ENCODE measurements at places on chromosomes 12 and 14.

GRCh38 chr14:70671652-70672644, 30.2 kb downstream of the TTC9 start:
- no peak for DNase-seq

GRCh38 chr12:104155711-104156555, 17.9 kb upstream of the NFYB start:
- no peak for DNase-seq

DNA sequence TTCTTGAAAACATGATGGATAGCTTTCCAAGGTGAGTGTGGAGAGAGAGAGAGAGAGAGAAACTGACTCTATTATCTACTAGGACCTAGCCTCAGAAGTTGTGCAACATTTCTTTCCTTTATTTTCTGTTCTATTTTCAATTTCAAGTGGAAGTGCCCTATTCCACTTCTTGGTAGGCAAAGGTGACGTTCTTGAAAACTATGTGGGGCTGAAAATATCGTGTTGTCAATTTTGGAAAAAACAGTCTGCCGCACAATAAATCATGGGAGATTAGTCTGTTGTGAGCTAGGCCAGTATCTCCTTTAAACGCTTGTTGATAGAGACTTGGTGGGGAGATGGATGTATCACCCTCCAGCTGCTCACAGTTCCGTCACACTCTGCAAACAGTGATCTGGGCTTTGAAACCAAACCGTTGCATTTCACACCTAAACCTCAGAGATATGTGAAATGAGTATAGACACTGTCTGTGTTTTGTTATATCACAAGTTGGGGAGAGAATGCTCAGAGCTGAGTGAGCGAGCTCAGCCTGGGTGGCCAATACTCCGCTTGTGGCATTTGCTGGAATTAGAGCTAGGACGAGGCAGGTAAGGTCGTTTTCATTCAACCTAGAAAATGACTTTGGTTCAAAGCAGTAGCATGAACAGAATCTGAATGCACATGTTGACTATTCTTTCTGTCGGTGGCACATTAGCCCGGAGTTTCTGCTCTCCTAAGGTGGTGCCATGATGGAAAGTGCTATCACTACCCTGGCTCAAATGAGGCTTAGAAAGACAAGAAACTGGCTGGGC, 75.1 kb upstream of the ST8SIA1 start:
- DNase-seq: no peak

GRCh38 chr12:76109879-76110278, 25.4 kb upstream of the NAP1L1 start:
- no peak for DNase-seq

- DNase-seq: no peak
These were observed 9.0 kb downstream of the MVK start for GRCh38 chr12:109582636-109583035.

DNA sequence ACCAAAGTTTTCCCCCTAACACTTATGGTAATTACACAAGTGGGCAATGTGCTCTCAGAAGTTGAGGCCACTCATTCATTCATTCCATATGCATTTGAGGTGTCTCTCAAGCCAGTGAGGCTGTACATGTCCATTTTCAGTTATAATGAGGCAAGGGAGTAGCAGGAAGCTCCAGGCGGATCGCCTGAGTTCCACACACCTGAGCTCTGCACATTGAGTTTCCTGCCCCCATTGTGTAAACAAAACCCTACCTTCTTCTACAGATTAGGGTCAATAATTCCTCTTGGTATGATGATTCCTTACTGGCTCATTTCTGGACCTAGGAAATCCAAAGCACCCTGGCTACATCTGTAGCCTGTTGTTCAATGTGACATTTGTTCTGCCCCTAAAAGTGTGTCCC, 555.3 kb downstream of the MED13L start:
- DNase-seq: no peak

GRCh38 chr14:67461341-67461985, 27.1 kb downstream of the TMEM229B start:
- no peak for DNase-seq

DNA sequence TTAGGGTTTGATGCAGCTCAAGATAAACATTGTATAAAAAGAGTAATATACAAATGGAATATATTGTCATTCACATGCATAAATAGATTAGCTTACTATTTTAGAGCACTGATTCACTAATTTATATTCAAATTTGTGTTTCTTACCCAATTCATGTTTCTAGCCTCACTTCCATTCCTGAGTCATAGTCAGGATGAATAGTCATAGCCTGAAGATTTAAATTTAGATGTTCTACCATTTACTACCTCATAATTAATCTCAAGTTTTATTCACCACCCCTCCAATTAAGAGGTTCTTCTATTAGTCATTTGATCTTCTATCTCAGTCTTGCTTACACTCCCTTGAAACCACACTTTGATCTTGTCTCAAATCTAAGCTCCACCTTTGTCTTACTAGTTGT, 38.7 kb downstream of the ANO4 start:
- DNase-seq: no peak

- DNase-seq: no peak
These were observed 422.4 kb upstream of the OR4E1 start for GRCh38 chr14:22095860-22096513.

DNA sequence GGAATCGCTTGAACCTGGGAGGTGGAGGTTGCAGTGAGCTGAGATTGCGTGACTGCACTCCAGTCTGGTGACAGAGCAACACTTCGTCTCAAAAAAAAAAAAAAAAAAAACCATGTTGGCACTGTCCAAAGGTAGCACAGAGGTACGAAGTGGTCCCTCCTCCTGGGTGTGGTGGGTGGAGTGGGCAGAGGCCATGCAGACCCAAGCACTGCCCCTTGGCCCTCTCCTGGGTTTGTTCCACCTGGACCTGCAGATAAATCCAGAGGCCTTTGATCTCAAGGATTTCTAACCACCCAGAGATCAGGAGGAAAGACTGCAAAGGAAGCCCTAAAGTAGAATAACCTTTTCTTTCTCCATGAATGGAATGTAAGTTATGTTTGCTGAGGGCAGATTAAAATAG, 8.7 kb upstream of the GALNT6 start:
- no peak for DNase-seq

DNA sequence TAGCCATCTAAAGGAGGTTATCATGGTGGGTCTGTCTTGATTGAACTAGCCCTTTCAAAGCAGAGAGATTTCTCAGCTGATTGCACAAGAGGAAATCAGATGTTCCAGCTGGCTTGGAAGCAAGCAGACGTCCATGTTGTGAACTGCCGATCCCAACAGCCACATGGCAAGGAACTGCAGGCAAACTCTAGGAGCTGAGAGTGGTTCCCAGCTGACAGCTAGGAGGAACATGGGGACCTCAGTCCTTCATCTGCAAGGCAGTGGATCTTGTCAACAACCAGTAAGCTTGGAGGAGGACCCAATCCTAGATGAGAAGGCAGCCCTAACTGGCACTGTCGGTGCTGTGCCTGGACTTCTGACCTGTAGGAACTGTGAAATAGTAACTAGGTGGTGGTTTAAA, 7.7 kb downstream of the ACVR1B start:
- no peak for DNase-seq

- DNase-seq: no peak
These were observed 163.8 kb upstream of the KITLG start for GRCh38 chr12:88743946-88744685.

- DNase-seq: no peak
These were observed 220.5 kb upstream of the PRICKLE1 start for GRCh38 chr12:42810006-42810405.

DNA sequence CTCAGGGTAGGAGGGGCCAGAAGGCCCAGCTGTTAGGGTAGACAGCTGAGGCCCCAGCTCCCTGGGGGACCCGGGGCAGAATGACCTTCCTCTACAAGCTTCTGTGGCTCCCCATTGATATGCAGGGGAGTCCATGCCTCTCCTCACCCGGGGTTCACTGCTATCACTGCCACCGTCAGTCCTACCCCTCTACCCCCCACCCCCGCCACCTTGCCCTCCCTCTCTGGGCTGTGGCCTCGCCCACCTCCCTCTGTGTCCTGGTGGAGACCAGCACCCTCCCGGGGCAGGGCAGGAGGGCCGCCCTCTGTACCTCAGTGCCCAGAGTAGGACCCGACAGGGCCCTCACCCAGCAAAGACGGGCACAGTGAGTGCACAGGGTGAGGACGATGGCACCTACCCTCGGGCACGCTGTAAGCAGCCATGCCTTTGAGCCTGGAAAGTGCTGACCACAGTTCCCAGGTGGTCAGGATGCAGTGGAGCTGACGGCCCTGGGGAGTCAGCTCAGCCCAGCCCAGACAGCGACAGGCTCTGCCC, 88.4 kb upstream of the SFSWAP start:
- no peak for DNase-seq
